Foreskin keratinocyte (primary cell): ENCODE measurements at places on chromosomes 1 and 21. TPM values are rescaled to one million over a fixed set of nuclear protein-coding genes. Genes with fewer than 3 reads are reported as not detected.

Gene HSD3B2
- total RNA-seq: not detected in 2 replicates

Gene OLFML2B
- 0.18 and 0.31 TPM in 2 replicates for total RNA-seq

Gene GFI1
- total RNA-seq: 0.07 and 0.10 TPM in 2 replicates

Gene CACNA1S
- not detected in 2 replicates for total RNA-seq

Gene HES3
- total RNA-seq: not detected in 2 replicates

Gene STMN1
- 313 and 372 TPM in 2 replicates for total RNA-seq

Gene KCNN3
- total RNA-seq: under 0.01 TPM in 1 of 2 replicates, not detected in the other

Gene FLAD1
- 52.9 and 61.6 TPM in 2 replicates for total RNA-seq

Gene FAM151A
- not detected in 2 replicates for total RNA-seq

Gene RNF223
- total RNA-seq: 0.07 TPM in 2 replicates
